ENCODE measurements at places on chromosomes 16 and 17.
A peak's percentile ranks its signal among the peaks of the same experiment; 100 is the strongest.

DNA sequence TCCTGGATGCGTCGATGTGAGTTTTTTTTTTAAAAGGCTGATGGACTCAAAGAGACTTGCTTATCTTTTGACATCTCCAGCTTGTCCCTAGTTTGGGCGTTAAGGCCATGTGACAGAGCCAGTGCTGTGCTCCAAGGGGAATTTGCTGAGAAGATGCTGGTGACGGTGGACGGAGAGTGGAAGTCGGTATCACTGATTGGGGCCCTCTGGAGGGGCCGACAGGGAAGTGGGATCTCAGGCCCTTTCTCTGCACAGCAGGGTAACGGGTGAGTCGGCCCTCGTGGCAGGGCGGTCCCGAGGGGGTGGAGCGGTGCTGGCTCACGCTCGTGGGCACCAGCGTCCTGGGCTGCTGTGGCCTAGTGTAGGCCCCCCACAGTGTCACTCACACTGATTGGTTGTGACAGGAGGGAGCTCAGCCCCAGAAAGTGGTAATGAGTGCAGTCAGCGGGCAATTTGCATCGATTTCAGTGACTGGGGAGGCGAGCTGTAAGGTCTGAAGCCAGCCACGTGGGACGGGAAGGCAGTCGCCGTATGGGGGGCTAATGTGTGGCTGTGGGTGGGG is 91.3 kb downstream of the TBC1D16 start:
- no peak for DNase-seq

DNA sequence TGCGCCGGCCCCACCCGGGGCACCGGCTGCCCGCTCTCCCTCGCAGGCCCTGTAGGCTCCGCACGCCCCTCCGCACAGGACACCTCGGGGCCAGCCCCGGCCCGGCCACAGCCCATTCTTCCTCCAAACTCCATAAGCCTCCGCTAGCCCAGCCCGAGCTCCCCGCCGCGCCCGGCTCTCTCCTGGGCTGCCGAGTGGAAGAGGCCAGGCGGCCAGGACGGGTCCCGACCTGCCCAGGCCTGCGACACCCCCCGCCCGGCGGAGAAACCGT is 397 bp downstream of the NCOR1 start:
- DNase-seq: no peak

DNA sequence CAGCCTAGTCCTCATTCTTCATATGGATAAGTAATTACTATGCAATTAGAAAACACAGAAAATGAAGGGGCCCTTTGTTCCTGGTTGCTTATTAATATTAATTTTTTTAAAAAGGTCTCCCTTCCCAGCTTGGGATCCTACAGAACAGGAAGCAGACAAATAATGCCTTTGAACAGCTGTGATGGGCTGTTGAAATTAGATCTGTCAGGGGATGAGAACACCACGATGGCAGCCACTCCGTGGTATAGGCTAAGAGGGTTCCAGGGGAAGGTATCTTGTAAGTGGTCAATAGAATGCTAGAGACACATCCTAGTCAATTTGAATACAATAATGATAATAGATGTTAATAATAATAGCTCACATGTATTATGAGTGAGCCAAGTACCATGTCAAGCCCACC is 83.1 kb downstream of the CCDC182 start:
- DNase-seq: no peak

DNA sequence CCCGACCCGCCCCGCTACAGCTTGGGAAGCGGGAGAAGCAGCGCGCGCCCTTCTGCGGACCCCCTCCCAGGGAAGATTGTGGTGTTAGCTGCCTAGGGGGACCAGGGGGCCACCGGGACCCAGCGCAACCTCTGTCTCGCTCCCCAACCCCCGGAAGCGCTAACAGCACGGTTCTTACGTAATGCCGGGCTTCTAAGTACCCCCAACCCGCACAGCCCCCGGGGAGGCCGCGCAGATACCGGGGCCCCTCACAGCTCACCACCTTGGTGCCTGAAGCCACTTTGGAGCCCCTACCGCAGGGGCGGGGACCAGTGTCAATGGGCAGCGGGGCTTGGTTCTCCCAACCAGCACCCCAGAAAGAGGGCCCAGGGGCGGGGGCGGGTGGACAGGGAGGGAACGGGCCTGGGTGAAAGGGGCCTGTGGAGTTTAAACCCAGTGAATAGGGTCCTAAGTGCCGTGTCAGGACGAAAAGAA is 348 bp downstream of the MPP2 start:
- no peak for DNase-seq

DNA sequence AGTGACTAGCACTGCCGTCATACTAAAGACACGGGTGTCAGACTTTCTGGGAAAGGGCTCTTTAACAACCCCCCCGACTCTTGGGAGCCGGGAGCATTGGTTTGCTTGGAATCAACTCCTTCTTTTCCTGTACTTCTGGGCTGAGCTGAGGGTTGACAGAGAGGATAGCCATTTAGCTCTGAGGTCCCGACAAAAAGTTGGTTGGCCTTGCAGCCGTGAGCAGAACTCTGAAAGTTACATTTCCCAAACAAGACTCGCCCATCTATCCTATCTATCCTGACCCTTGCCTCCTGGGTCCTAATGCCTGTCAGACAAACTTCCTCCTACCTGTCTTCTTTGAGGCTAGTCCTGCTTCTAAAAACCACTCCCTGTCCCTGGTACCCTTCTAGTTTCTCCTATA is 460.8 kb upstream of the TOM1L1 start:
- no peak for DNase-seq

DNA sequence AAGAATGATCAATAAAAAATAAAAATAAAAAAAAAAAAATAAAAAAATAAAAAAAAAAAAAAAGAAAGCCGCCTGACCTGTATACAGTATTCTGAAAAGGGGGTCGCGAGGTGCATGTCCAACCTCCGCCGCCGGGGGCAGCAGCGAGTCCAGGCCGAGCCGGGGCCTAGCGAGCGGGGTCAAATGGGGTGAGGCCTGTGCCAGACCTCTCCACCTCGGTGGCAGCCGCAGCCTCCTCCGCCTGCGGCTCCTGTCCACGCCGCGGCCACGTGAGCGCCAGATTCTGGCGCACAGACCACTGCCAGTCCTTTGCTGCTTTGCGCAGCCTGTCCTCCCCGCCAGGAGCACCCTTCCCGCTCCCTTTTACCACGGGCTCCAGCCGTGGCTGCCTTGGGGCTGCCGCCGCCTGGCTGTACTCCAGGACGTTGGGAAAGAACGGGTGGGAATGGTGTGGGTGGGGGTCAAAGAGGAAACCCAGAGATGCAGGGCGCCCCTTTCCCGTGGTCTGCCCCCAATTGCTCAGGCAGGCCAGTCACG is 2.4 kb upstream of the BCKDK start:
- DNase-seq: peak; percentile 94

DNA sequence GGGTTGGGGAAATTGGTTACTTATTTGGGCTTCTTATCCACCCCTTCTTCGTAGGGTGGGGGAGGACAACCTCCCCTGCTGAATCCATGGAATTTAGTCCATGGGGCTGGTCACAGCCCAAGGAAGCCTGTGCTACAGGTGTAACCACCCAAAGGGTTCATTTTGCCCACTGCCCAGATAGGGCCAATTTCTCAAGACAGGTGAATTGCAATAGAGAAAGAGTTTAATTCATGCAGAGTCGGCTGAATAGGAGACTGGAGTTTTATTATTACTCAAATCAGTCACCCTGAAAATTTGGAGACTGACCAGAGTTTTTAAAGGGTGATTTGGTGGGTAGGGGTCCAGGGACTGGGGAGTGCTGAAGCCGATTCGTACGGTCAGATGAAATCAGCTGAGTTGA is 101.5 kb upstream of the HS3ST2 start:
- DNase-seq: no peak

GRCh38 chr16:58684354-58685083 is at the start of gene SLC38A7:
Gene SLC38A7, minus strand, starts transcription at chr16:58684770. Its CDS starts 4,644 bp downstream, at chr16:58680126.
- peak; percentile 92 for DNase-seq

DNA sequence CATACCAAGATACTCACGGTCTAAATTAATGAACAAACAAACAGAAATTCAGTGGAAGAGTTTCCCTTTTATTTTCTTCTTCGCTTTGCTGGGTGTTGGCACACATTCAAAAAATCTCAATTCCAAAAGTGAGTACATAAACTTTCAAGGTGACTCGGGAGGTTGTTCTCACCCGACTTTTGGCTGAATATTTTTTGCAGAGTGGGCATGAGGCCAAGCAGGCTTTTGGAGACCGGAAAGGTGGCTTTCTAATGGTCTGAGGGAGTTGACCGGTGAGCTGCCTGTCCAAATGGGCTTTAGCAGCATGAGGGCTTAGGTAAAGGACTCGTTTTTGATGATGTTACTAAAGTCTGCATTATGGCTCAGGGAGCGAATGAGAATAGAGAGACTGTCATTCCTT is 318.7 kb downstream of the CPPED1 start:
- no peak for DNase-seq

DNA sequence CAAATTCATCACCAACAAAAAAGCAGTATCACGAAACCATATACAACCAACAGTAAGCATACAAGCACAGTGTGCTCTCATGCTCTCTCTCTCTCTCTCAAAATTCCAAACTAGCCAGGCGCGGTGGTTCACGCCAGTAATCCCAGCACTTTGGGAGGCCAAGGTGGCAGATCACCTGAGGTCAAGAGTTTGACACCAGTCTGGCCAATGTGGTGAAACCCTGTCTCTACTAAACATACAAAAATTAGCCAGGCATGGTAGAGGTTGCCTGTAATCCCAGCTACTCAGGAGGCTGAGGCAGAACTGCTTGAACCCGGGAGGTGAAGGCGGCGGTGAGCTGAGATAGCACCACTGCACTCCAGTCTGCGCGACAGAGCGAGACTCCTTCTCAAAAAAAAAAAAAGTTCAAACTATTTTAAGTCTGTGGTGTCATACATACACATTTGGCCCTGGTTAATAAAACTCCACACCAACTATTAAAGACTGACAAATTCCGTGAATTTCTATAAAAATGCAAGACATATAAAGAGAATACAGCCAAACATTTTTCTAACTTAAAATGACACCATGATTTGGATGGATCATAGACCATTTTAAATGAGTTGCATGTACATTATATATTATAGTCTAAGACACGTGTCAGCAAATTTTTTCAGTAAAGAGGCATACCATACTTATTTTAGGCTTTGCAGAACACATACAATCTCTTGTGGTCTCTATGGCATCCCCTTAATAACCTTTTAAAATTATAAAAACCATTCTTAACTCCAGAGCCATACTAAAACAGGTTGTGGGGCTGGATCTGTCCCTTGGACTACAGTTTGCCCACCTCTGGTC is 30.9 kb downstream of the GLG1 start:
- no peak for DNase-seq

GRCh38 chr16:3520413-3520812 is 19.6 kb downstream of the CLUAP1 start:
- no peak for DNase-seq

DNA sequence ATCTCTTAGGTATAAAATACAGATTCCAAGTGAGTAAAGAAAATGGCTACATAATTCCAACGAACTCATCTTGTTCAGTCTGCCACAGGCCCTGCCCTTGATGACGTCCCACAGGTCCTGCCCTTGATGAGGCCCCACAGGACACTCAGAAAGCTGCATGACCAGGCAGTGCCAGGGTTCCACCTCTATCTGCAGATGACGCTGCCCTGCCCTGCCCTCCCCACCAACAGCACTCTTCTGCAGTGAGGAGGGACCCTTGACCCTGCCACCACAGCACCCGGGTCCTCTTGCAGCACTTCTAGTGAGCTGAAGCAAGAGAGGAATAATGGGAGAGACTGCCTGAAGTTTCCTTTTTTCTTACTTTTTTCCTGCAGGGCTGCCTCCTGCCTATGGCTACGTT is 118.4 kb downstream of the VPS53 start:
- DNase-seq: no peak

DNA sequence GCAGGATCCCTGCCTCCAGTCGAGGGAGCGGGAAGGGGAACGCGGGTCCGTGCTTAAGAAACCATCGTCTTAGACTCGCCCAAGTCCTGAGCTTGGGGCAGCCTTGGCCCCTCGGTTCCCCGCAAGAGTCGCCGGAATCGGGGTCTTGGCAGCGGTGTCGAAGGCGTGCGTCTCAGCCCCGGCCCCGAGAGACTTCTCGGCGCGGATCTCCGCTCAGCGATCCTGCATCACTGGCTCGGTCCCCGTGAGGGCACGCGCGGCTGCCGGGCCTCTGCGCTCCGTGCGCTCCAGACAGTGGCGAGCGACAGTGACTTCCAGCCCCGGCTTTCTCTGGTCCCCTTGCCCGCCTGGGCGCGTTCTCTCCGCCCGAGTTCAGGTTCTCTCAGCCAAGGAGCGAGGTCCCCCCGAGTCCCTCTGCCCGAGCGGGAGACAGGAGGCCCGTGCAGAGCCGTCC is 380 bp downstream of the HS3ST3A1 start:
- no peak for DNase-seq

- no peak for DNase-seq
Measured at GRCh38 chr16:3553138-3553923, 23.9 kb downstream of the NLRC3 start.

- no peak for DNase-seq
Measured at GRCh38 chr16:51009813-51010212, 141.3 kb downstream of the SALL1 start.

DNA sequence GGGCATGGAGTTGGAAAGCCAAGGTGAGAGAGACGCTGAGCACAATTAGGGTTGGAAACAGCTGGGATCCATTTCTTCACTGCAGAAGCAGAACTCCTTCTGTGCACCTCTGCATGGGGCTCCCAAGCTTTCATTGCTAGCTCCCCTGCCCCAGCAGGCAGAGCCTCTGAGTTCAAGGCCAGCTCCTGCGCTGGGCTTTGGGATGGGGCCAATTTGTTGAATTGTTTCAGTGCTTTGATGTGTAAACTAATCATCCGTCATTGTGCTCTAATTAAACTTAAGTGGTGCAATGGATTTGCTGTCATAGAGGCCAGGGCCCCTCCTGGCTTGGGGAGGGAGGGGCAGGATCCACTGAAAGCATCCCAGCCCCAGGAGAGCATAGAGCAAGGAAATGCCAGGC is 13.5 kb upstream of the LYRM9 start:
- no peak for DNase-seq

- no peak for DNase-seq
Measured at GRCh38 chr16:85042606-85043005, 15.0 kb downstream of the KIAA0513 start.

DNA sequence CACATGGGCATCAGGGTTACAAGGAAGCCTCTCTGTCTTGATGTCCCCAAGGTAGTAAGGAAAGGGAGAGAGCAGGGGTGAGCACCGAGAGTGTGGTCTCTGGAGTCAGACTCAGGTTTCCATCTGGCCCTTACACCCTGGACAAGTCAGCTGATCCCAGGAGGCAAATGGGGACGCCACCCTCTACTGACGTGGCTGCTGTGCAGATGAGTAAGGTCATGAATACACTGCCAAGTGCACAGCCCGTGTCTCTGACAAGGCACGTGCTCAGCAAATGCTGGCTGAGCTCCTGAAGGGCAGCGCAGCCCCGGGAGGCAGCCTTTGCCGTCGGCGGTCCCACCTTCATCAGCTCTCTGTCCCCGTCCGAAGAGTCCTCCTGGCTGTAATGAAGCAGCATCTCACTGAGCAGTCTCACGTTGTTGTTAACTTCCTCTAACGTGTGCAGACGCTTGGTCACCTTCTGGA is 19.4 kb downstream of the GGA3 start:
- DNase-seq: no peak

GRCh38 chr17:27532269-27533263 is 76.3 kb downstream of the KSR1 start:
- DNase-seq: no peak

Measured in GM19239 (cell line).